ENCODE measurements at places on chromosomes 6 and 20.

GRCh38 chr6:109457562-109457996, 2.0 kb upstream of the MICAL1 start:
- no peak for DNase-seq

GRCh38 chr6:44177691-44178423, 19.2 kb downstream of the CAPN11 start:
- no peak for DNase-seq

- no peak for DNase-seq
These were observed 206.0 kb downstream of the SIM1 start for GRCh38 chr6:100258752-100259151.

- no peak for DNase-seq
These were observed 247.8 kb downstream of the HAO1 start for GRCh38 chr20:7692478-7692877.

- no peak for DNase-seq
These were observed 12.2 kb downstream of the SAYSD1 start for GRCh38 chr6:39102821-39103136.

DNA sequence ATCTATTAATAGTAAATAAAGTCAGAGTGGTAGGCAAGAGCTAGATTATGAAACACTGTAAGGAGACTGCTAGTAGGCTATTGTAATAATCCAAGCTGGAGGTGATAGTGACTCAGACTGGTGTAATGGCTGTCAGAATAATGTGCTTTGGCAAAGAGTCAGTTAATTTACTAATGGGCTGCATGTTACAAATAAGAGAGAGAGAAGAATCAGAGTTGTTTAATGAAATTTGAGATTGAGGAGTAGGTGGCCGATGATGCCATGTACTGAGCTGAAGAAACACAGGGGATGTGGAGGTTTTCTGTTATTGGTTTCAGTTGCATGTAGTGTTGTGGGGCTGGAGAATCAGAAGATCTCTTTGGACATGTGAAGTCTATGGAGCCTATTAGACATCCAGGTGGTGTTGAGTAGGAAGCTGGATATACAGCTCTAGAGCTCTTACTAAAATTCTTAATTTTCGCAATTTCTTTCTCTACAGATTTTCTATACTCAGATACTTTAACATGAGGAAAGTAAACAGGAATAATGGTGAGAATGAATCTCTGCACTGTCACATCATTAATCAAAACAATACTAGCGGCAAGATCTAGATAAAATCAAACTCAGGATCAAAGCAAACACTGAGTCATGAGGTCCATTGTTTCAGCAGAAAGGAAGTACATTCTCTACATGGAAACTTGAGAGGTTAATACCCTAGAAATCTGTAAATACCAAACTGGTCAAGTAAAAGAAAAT, 167.7 kb downstream of the SIM1 start:
- no peak for DNase-seq

DNA sequence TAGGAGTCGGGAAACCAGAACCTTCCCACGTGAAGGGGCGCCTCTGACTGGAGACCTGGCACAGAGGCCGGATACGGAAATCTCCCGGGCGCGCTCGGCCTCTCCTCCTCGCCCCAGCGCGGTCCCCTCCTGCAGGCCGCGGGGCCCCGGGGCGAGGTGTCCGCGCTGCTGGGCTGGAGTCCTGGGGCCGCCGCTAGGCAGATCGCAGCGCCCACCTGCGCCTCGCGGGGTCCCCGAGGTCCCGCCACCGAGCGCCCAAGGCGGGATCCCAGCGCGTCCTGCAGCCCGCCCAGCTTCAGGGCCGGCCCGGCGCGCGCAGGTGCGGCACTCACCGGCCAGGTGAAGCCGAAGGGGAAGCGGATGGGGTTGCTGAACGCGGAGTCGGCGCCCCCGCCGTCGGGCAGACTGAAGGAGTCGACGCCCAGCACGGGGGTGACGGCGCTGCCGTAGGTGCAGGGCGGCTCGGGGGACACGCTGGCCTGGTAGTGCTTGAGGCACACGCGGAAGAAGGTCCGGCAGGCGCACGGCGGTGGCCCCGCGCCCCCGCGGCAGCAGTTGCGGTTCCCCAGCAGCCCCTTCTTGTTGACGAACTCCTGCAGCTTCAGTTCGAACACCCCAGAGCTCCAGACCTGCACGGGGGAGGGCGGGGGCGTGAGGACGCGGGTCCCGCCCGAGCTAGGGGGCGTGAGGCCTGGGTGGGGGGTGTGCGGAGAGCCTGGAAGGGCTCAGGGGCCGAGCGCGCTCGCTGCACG, 1.5 kb downstream of the DLL1 start:
- DNase-seq, result no peak

DNA sequence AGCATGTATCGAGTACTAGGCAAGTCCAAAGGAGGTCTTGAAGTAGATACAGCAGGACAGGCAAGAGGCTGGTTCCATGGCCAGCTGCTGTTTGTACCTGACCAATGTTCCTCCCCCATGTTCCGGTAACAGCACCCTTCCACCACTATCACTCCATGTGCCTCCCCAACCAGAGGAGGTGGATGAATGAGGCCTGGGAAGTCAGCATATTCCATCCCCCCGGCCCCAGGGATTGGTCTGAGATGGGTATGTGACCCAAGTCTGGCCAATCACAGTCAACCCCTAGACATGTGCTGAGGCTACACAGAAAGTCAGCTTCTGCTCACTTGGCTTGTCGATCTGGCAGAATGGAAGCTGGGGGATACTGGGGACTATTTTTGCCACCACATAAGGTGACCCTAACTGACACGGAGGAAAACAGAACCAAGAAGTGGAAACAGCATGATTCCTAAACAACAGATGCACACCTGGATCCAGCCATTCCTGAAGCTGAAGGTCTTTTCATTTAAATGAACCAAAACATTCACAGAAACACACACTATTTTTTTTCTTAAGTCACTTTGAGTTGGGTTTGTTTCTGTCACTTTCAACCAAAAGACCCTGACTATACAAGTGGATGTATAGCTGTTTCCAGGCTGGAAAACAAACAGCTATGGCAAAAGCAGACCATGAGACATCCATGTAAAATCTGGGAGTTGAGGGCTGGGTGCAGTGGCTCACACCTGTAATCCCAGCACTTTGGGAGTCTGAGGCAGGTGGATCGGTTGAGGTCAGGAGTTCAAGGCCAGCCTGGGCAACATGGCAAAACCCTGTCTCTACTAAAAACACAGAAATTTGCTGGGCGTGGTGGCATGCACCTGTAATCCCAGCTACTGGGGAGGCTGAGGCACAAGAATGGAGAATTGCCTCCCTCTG, 70.4 kb upstream of the PTPN1 start:
- no peak for DNase-seq

DNA sequence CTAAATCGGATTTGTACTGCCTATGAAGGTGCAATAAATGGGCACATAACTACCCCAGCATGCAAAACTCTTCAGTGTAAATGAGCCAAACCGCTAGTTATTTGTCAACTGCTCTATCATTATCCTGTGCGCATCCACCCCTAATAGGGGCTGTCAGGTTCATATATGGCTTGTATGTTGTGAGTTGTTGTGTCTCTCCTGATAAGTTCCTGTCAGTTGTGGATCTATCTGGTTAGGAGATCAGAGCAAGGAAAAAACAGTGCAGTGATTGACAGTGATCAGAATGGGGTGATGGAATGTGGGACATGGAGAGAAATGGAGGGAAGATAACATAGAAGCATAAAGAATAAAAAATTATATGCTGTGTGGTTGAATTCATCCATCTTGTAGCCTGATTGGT, 686.9 kb upstream of the ID4 start:
- DNase-seq, result no peak

GRCh38 chr20:62935968-62936585, 1.9 kb upstream of the GID8 start:
- no peak for DNase-seq

DNA sequence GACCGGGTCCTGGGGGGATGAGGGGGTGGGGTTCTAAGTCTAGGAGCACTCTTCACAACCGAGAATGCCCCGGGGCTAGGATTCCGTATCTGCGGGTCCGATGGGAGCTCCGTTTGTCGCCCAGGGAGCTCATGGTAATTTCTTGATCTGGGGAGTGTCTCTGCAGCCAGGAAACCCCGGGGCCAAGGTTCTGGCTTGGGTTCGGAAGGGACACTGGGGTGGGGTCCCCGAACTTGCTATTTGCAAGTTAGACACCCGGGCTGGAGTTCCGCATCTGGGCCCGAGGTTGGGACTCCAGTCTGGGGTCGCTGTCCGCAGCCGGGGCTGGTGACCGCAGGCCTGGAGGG, 397 bp downstream of the PEDS1 start:
- DNase-seq, result no peak

DNA sequence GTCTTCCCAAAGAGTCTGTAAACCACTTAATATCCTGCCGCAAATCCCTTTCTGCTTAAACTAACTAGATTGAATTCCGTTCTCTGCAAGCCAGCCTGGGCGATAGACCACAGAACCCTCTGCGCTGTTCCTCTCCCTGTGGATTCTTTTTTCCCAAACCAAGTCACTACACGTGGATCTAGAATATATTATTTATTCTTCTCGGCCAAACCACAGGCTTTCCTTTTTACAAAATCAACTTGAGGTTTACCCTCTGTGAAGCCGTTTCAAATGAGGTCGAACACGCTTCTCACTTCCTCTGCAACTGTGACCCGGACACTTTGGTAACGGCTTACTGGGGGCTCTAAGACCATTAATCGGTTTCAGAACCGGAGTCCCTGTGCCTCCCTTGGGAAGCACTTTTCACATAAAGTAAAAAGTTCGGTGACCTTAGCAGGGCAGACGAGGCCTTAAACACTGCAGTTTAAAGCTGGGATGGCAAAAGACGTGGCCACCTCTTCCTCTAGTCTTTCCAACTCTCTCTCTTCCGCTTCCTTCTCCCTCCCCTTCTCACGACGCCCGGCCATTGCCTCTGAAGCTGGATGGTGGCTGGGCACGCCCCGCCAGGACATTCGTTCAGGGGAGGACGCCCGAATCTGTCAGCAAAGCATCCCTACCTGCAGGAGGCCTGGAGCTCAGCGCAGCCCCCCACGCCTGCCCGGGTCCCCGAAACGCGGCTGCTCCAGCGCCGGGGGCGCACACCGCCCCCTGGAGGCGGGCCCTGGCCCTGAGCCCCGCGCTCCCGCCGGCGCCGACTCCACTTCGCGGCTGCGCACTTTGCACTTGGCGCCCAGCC, 55.0 kb upstream of the FOXC1 start:
- DNase-seq, result no peak

DNA sequence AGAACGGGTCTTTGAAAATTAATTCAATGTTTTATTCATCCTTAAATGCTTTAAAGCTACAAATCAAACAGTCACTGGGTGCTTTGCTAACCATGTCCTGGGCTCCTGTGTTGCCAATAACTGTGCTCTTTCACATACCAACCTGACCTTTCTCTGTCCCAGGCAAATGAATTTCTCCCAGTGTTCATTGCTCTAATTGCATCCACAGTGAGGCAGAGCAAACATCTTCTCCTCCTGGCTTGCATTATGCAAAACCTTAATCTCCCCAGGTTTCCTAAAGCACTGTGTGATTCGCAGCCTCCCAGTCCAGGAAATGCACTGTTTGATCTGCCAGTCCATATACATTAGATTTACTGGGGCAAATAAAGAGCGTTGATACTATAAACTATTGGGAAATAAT, 219.0 kb downstream of the PREX1 start:
- DNase-seq, result no peak

DNA sequence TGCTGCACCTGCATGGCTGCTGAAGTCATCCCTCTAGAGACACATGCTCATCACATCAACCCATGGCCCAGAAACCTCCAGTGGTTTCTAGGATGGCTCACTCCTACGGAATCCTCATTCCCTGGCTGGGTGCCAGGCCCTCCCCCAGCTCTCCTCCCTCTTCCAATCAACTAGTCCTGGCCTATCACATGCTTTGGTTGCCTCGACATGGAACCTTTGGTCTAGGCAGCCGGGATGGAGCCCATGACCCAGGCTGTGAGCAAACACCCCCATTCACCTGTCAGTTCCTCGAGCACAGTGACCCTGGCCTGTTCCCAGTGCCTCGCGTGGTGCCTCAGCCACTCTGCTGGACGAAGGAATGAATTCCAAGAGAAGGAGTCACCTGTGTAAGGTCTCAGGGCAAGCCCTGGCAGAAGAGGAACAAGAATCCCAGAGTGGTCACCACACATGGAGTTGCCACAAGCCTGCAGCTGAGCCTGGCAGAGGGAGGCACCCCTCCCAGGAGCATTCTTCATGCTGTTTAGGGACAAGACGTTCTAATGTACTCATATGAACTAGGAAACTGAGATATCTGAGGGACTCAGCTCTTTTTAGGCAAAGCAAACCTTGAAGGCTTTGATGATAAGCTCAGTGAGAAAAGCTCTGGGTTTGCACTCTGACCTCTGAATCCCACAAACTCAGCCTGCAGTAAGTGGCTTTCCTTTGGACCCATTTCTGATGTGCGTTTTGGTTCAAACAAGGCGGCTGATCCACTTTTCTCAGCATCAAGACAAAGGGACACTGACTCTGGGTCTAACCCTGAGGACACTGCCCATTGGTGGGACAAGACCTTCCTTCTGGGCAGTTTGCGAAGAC, 40.2 kb downstream of the PPP1R3G start:
- DNase-seq, result no peak

- DNase-seq, result no peak
These were observed 148.7 kb upstream of the NEDD9 start for GRCh38 chr6:11380969-11381744.

- no peak for DNase-seq
These were observed 64.9 kb upstream of the BTBD3 start for GRCh38 chr20:11852811-11853210.

GRCh38 chr6:37048851-37049757, 43.6 kb downstream of the FGD2 start:
- no peak for DNase-seq

- DNase-seq, result no peak
These were observed 313.4 kb downstream of the GJA1 start for GRCh38 chr6:121748850-121749249.

- no peak for DNase-seq
These were observed 1.6 kb upstream of the CD93 start for GRCh38 chr20:23087587-23088251.

- DNase-seq, result no peak
These were observed 69.2 kb upstream of the SMIM29 start for GRCh38 chr6:34317882-34318498.

GRCh38 chr6:158061709-158062461, 80.2 kb downstream of the SYNJ2 start:
- no peak for DNase-seq

DNA sequence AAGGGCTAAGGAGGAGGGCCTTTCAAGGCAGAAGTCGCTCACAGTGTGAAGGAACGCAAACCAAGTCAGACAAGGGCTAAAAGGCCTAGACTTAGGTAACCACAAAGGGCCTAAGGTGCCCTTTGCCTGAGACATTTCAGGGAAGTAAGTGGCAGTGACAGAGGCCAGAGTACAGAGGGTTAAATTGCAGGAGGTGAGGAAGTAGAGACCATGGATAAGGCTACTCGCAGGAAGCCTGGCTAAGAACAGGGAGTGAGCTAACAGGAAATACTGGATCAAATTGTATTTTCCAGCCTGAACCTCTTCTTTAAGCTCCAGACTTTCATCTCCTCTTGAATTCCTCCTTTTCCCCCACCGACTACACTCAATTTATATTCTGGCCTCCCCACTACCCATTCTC, 16.6 kb downstream of the ZHX3 start:
- no peak for DNase-seq

GRCh38 chr6:149166747-149167146, 150.8 kb upstream of the TAB2 start:
- DNase-seq, result peak; percentile 88

Measured in NCI-H1092 (cell line).